ENCODE measurements at places on chromosomes 11 and 22. TPM values are rescaled to one million over a fixed set of nuclear protein-coding genes. Genes with fewer than 3 reads are reported as not detected.
A peak's percentile ranks its signal among the peaks of the same experiment; 100 is the strongest.

DNA sequence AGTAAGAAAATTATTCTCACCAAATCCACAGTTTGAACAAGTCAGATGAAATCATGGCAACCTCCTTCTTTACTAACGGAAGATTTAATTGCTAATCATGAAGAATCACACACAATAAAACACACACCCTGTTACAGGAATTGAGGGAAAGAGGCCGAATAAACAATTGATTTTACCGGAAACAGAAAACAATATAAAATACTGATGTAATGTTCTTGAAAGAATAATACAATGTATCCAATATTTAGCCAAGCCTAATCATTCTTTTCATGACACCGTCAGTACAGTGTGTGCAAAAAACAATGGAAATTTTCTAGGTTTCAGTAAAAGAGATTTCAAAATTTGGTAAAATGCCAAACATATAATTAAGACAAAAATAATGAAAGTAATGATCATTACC, 23.4 kb downstream of the ASRGL1 start:
- H3K4me3 ChIP-seq, result no peak overlapping the region
- no peak for DNase-seq
- H3K27me3 ChIP-seq, result no peaks in the 10 kb centered on the region

- no peaks in the 10 kb centered on the region for H3K4me1 ChIP-seq
- no peak overlapping the region for H3K27ac ChIP-seq
- no peak overlapping the region for H3K4me3 ChIP-seq
- no peak for DNase-seq
- no peaks in the 10 kb centered on the region for H3K27me3 ChIP-seq
- no peaks in the 10 kb centered on the region for H3K36me3 ChIP-seq
These were observed 11.3 kb upstream of the MS4A7 start for GRCh38 chr11:60367009-60367408.

- H3K27me3 ChIP-seq, result no peaks in the 10 kb centered on the region
- no peak overlapping the region for H3K4me3 ChIP-seq
- DNase-seq, result no peak
- no peak overlapping the region for H3K27ac ChIP-seq
These were observed 124.5 kb upstream of the SYT13 start for GRCh38 chr11:45410391-45411227.

DNA sequence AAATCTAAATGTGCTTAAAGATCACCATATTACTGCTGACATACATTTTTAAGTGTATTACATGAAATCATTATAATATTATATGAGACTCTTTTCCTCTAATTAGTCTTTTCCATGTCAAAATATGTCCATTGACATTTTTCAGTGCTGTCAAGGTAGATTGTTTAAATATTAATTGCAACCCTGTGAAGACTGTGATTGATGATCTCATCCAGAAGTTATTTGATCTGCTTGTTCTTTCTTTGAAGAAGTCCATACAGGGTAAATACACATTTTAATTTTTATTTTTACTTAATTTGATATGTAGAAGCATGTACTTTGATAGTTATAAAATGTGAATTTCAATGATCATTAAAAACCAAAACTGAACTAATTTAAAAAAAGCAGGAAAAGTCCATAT, 38.4 kb downstream of the DYNC2H1 start:
- no peak for DNase-seq
- H3K27ac ChIP-seq, result no peak overlapping the region
- no peaks in the 10 kb centered on the region for H3K4me1 ChIP-seq
- H3K4me3 ChIP-seq, result no peak overlapping the region
- no peaks in the 10 kb centered on the region for H3K27me3 ChIP-seq

DNA sequence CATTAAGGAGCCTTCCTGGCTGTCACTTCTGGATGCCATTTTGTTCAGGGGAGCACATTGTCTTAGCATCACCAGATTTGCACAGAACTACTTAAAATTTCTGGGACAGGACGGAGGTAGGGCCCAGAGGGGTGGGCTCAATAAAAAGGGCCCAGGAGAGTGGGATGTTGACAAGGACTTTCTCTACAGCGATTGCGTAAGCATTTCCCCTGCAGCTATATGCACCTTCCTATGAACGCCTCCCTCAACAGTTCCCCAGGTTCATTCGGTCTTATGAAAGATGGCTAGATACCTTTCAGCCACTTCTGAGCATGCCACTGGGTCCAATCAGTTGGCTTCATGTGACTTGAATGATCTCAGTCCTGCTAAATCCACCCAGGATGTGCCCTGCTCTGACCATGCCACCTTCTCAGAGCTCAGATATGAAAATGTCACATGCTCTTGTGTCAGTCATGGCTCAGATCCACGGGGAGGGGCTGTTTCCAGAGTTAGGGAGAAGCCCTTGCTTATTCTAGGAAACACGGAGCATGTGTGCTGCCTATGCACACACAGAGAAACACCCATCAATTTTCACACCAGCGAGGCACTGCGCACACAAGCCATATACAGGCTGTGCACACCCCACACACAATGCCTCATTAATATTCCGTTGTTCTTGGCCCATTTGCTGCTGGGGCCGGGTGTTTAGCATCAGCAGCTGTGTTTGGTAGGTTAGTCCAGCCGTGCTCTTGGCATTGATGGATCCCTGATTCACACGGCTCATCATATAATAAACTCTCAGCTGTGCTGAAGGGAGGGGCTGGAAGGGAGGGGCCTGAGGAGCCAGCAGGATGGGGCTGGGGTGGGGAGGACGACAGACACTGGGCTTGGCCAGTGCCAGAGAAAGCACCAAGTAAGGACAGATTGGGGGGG, 52.5 kb upstream of the NNMT start:
- H3K4me1 ChIP-seq, result no peaks in the 10 kb centered on the region
- H3K36me3 ChIP-seq, result peaks cover 7% of the 10 kb centered on the region
- peak overlapping the region; percentile 41 for H3K27ac ChIP-seq
- H3K4me3 ChIP-seq, result no peak overlapping the region
- no peaks in the 10 kb centered on the region for H3K27me3 ChIP-seq

Gene KRTAP5-2
- total RNA-seq, result not detected

DNA sequence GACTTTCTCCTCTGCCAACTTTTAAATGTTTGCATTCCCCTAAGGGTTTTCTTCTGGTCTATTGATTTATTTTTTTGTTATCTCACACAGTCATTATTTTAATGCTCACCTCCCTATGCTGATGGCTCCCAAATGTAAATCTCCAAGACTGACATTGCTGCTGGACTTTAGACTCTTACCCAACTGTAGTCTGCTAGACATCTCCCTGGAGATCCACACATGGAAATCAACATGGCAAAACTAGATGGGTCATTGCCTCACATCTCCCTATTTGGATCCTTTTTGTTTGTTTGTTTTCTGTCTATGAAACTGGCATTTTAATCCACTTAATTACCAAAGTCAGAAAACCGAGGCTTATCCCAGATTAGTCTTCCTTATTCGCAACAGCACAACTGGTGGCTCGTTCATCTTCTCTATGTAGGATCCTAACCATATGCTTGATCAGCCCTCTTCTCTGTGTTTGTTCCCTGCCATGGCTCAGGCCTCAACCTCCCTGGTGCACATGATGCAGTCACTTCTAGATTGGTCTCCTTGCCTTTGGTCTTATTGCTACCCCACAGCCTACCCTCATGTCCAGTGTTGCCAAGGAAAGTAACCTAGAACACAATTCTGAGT, 37.3 kb downstream of the SC5D start:
- H3K4me3 ChIP-seq, result no peak overlapping the region
- no peaks in the 10 kb centered on the region for H3K27me3 ChIP-seq
- no peaks in the 10 kb centered on the region for H3K36me3 ChIP-seq
- no peak for DNase-seq

Gene RBMXL2
- 0.15 TPM for total RNA-seq

GRCh38 chr11:68582416-68583040, 101.8 kb upstream of the GAL start:
- DNase-seq, result no peak
- no peaks in the 10 kb centered on the region for H3K27me3 ChIP-seq
- no peaks in the 10 kb centered on the region for H3K36me3 ChIP-seq
- H3K4me3 ChIP-seq, result no peak overlapping the region
- no peak overlapping the region for H3K27ac ChIP-seq

Gene PARVG
- 10.2 TPM for total RNA-seq

- H3K4me1 ChIP-seq, result no peaks in the 10 kb centered on the region
- DNase-seq, result no peak
- no peaks in the 10 kb centered on the region for H3K36me3 ChIP-seq
These were observed 174.0 kb downstream of the TBC1D22A start for GRCh38 chr22:46936378-46936903.

- no peak overlapping the region for H3K27ac ChIP-seq
- no peaks in the 10 kb centered on the region for H3K4me1 ChIP-seq
- H3K36me3 ChIP-seq, result no peaks in the 10 kb centered on the region
- DNase-seq, result no peak
- no peak overlapping the region for H3K4me3 ChIP-seq
These were observed 6.8 kb upstream of the LIN7C start for GRCh38 chr11:27513389-27513788.

Gene GRM5
- total RNA-seq, result 0.33 TPM

Gene TEX12
- total RNA-seq, result 1.2 TPM

DNA sequence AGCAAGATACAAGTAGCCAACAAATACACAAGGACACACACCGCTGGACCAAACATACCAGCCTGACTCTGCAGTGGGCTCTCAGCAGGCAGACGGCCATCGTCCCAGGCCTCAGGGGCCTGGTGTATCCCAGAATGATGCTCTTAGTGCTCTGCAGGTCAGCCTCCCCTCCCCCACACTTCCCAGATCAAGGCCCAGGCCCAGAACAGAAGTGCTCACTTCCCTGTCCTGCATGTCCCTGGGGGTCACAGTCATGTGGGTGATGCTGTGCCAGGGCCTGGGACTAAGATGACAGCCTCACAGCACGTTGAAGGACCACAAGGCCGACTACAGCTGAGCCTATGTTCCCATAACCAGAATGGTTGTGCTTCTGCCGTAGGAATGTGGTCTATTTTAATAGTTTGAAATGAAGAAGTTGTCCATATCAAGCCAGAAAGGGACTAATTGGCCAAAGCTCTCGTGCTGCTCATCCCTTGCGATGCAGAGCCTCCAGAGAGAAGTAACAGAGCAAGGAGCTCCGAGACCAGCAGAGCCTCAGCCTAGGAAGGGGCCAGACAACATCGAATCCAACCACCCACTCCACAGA, 48.6 kb downstream of the GAB4 start:
- no peak overlapping the region for H3K27ac ChIP-seq
- no peak for DNase-seq
- H3K4me1 ChIP-seq, result no peaks in the 10 kb centered on the region
- no peaks in the 10 kb centered on the region for H3K27me3 ChIP-seq
- H3K36me3 ChIP-seq, result no peaks in the 10 kb centered on the region
- H3K4me3 ChIP-seq, result no peak overlapping the region

Gene DDX25
- total RNA-seq, result 0.29 TPM

DNA sequence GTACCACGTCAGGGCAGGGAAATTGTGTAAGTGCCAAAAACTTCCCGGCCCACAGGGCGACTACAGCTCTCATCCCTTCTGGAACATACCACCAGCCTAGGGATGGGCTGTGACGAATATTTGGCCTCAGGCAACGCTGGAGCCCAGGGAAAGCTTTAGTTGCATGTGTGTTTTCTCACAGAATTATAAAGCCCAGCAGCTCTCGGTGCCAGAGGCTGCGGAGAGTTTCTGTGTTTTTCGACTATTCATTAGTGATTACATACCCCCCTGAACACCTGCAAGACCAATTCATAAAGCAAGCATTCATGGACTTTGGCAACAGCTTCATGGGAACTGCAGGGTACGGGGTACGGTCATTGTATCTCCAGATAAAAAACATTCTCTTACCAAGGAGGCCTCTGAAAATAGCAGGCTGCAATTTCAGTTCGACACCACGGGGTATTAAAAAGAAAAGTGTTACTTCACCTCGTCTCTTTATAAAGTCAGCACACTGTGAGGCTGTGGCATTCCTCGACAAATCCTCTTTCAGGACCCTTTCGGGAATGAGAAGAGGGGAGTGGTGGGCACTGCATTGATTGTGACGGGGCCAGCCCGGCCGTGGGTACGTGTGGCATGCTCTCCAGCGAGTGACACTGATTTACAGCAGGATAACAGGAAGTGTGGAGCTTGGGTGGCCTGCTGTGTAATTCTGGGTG, 243.6 kb upstream of the SORL1-AS1 start:
- DNase-seq, result no peak
- H3K27me3 ChIP-seq, result no peaks in the 10 kb centered on the region
- H3K4me3 ChIP-seq, result no peak overlapping the region
- H3K36me3 ChIP-seq, result no peaks in the 10 kb centered on the region
- H3K27ac ChIP-seq, result no peak overlapping the region

Gene TRIM51
- not detected for total RNA-seq

GRCh38 chr11:123659311-123659710, 4.9 kb upstream of the SCN3B start:
- no peak overlapping the region for H3K27ac ChIP-seq
- no peak for DNase-seq
- no peaks in the 10 kb centered on the region for H3K27me3 ChIP-seq
- H3K36me3 ChIP-seq, result no peaks in the 10 kb centered on the region
- no peaks in the 10 kb centered on the region for H3K4me1 ChIP-seq

DNA sequence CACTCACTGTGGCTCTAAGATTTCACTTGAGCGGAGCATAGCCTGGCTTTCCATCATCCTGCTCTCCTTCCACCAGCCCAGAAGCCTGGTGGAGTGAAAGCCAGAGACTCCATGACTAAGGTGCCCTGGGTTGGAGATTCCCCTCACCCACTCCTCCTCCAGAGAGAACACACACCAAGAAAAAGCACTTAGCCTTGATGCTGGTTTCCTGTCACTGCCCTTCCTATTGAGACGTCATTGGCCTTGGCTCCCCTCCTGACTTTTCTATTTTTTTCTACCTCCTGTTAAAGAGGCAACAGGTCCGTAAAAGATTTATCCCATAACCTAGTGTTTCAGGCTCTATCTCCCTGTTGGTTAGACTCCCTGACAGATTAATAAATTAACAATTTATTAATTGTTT, 38.5 kb upstream of the APLNR start:
- no peaks in the 10 kb centered on the region for H3K36me3 ChIP-seq
- DNase-seq, result no peak
- H3K4me3 ChIP-seq, result no peak overlapping the region
- H3K27ac ChIP-seq, result no peak overlapping the region
- peaks cover 5% of the 10 kb centered on the region for H3K4me1 ChIP-seq

DNA sequence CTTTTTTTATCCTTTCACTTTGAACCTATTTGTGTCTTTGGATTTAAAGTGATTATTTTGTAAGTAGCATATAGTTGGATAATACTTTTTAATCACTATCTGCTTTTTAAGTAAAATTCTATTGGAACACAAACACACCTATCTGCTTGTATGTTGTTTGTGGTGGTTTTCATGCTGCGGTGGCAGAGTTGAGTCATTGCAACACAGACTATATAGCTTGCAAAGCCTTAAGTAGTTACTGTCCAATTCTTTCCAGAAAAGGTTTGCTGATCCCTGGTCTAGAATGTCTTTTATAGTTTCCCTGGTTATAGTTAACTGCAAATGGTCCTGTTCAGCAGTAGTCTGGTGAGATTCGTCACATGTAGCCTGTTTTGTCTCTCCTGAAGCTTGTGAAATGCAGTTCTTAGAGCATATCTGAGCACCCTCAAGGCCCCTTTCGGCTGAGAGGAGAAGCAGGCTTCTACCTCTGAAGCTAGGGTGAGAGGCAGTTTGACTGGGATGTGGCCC, 21.5 kb downstream of the SHANK3 start:
- H3K27me3 ChIP-seq, result no peaks in the 10 kb centered on the region
- no peak overlapping the region for H3K27ac ChIP-seq
- H3K4me1 ChIP-seq, result peaks cover 10% of the 10 kb centered on the region
- no peaks in the 10 kb centered on the region for H3K36me3 ChIP-seq
- no peak for DNase-seq
- H3K4me3 ChIP-seq, result no peak overlapping the region

Gene GLYATL2
- 38.3 TPM for total RNA-seq

All from breast epithelium (tissue), 4 donors.